Esophagus muscularis mucosa (tissue), 4 donors: ENCODE measurements at places on chromosomes 3 and 15. TPM values are rescaled to one million over a fixed set of nuclear protein-coding genes. Genes with fewer than 3 reads are reported as not detected.
A peak's percentile ranks its signal among the peaks of the same experiment; 100 is the strongest.

DNA sequence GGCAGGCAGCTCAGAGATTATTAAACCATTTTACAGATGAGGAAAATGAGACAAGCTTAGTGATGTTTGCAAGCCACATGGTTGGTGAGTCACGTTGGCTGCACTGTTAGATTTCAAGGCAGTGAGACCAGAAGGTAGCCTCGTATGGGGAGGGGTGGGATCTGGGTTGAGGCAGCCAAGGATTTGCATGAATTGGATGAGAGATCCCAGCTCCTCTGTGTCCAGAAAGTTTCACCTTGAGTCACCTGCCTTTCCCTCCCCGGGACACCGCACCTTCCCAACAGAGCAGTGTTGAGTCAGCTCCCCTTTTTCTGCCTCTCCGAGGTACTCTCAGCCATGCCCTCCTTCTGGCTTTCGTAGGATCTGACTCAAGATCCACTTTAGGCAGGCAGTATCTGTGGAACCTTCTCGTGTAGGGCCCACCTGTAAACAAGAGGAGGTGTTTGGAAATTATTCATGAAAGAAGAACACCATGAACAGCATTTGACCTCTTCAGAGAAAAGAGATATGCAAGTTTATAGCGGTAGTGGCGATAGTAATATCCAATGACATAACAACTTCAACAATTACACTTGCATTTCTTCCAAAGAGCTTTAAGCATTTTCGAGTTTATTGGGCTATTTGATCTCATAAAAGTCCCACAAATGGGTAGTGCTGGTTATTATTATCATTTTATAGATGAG, 46.8 kb upstream of the VPS8 start:
- no peak for DNase-seq
- peaks cover 17% of the 10 kb centered on the region for H3K4me1 ChIP-seq
- no peaks in the 10 kb centered on the region for H3K36me3 ChIP-seq
- no peaks in the 10 kb centered on the region for H3K27me3 ChIP-seq
- no peak overlapping the region for H3K4me3 ChIP-seq

DNA sequence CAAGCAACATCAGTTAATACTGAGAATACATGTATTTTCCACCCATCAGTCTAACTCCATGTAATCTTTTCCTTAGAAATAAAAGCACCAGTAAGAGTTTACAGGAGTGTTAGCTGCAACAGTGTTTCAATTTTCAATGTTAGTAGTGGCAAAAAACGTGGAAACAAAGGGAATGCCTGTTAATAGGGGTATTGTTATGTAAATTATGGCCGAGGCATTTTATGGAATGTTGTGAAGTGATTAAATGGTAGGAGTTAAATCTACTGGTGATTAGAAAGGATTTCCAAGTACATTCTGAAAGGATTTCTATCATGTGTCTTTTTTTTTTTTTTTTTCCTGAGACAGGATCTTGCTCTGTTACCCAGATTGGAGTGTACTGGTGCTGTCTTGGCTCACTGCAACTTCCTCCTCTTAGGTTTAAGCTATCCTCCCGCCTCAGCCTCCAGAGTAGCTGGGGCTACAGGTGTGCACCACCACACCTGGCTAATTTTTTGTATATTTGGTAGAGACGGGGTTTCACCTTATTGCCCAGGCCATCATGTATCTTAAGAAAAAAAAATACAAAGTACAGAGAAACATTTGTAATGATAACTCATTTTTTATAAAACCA, 6.6 kb downstream of the ATP6V1A start:
- no peaks in the 10 kb centered on the region for H3K36me3 ChIP-seq
- no peak overlapping the region for H3K4me3 ChIP-seq
- H3K27ac ChIP-seq, result no peak overlapping the region
- H3K4me1 ChIP-seq, result peaks cover 32% of the 10 kb centered on the region
- no peaks in the 10 kb centered on the region for H3K27me3 ChIP-seq

DNA sequence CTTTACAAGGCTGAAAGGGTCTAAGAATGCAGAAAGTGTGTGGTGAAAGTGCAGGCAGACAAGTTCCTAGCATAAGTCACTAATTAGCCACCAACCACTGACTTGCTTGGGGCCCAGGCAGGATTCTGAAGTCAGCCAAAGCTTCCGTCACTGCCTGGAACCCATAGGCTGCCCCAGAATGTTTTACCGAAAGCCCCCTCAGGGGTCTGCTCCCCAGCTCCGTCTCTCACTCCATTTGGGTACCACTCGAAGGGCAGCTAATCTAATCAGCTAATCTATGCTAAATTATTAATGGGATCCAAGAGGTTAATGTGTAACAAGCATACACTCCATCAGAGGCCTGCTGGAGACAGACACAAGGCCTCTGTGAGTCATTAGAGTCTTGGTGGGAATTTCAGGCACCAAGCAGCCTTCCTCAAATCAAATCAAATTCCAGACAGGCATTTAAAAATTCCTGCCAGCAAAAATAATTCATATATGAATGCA, 13.2 kb downstream of the ADAMTS9 start:
- DNase-seq, result peak; percentile 53
- H3K36me3 ChIP-seq, result peaks cover 4% of the 10 kb centered on the region
- peaks cover 8% of the 10 kb centered on the region for H3K4me1 ChIP-seq
- H3K27ac ChIP-seq, result no peak overlapping the region
- no peak overlapping the region for H3K4me3 ChIP-seq

DNA sequence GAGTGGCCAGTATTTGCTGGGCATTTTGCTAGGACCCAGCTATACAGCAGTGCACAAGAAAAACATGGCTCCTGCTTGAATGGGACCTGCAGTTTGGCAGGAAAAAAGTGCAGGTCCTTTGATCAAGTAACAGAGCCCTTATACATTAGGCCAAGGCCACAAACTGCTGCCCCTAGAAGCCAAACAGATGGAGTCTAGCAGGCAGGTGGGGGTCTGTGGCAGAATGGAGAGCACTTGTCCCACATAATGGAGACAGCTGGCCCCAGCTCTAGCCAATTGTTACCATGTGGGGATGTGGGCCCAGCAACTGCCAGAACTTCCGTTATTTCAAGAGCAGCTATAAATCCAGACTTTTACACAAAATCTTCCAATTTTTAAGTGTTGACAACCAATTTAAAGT, 79.3 kb downstream of the SHQ1 start:
- peaks cover 5% of the 10 kb centered on the region for H3K36me3 ChIP-seq
- no peak overlapping the region for H3K4me3 ChIP-seq
- H3K27ac ChIP-seq, result no peak overlapping the region
- DNase-seq, result no peak

DNA sequence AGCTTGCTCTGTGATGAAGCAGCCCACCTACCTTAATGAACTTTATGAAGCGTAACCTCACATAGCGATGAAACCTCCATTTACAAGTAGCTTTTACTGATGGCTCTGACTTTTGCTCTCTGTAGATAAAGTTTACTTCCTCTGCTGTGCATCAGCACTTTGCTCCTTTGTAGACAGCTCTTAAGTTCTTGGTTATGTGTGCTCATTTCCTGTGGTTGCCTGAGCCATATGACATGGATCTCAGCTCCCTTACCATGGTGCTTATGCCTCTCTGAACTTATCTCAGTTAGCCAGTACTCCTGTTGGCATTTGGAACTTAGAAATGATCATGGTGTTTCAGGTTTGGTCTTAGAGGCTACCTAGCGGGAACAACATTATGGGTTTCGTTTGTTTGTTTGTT, 7.8 kb downstream of the MFSD1 start:
- no peak for DNase-seq
- H3K4me3 ChIP-seq, result no peak overlapping the region
- no peak overlapping the region for H3K27ac ChIP-seq
- H3K36me3 ChIP-seq, result peaks cover 74% of the 10 kb centered on the region

GRCh38 chr3:126081618-126082361, 2.1 kb downstream of the SLC41A3 start:
- DNase-seq, result peak; percentile 91
- no peak overlapping the region for H3K27ac ChIP-seq
- no peaks in the 10 kb centered on the region for H3K27me3 ChIP-seq
- peaks cover 30% of the 10 kb centered on the region for H3K4me1 ChIP-seq
- H3K36me3 ChIP-seq, result no peaks in the 10 kb centered on the region

- no peak overlapping the region for H3K27ac ChIP-seq
- DNase-seq, result no peak
- H3K27me3 ChIP-seq, result peaks cover 8% of the 10 kb centered on the region
Measured at GRCh38 chr15:79179108-79179561, 88.6 kb upstream of the RASGRF1 start.

DNA sequence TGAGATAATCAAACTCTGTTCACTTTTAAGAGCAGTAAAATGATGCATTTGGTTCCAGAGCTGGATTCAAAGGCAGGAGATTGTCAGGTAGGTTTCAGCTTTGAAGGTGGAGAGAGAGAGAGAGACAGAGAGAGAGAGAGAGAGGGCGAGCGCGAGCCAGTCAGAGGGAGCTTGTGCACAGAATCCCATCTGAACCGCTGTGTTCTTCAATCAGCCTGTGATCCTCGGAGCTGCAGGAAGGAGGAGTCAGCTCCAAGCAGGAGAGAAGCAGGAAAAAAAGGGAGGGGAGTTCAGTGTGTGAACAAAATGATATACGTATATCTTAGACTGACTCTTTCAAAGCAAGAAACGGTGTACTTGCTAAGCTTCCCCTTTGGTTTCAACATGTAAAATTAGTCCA, at the start of gene GPR149:
Gene GPR149 (minus strand): TSS at position 177 of the 400 bp plus-strand sequence. CDS start 575 bp downstream, outside the sequence.
- H3K36me3 ChIP-seq, result no peaks in the 10 kb centered on the region
- no peaks in the 10 kb centered on the region for H3K4me1 ChIP-seq
- DNase-seq, result no peak
- no peak within 1 kb of the TSS for H3K27ac ChIP-seq
- H3K27me3 ChIP-seq, result peaks cover 24% of the 10 kb centered on the region
- peak within 1 kb of the TSS; percentile 20 for H3K4me3 ChIP-seq

DNA sequence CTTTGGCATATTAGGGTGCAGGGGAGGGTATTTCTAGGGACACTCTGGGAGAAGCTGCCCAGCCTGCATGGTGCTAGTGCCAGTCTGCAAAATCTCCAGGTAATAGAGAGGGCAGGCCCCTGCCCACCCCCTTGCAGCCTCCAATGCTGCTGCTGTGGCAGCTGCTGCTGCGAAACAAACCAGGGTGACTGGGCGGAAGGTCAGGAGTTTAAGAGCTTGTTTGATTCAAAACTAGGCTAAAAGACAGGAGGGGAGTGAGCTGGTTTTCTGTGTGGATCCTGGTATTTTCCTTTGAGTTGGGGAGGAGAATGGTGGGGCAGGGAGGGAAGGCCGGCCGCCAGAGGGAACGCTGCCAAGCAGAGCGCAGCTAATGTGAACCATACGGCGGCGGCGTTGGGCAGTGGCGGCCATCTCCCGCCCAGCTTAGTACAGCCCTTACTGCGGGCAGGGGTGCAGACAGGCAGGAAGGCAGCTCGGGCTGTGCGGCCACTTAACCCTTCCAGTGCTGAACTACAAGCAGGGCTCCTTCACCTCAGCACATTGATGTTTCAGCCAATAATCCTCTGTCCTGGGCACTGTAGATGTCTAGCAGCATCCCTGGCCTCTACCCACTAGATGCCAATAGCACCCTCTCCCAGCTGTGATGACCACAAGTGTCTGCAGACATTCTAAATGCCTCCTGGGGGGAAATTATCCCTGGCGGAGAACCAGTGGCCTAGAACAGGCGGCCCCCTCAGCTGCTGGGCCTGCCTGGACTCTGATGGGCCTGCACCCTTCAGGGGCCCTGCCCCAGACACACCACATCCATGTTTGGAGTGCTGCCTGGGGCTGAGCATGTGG, 125.7 kb downstream of the EEFSEC start:
- no peak for DNase-seq
- no peaks in the 10 kb centered on the region for H3K27me3 ChIP-seq
- H3K4me1 ChIP-seq, result peaks cover 51% of the 10 kb centered on the region
- peak overlapping the region; percentile 11 for H3K27ac ChIP-seq
- H3K4me3 ChIP-seq, result peak overlapping the region; percentile 12

GRCh38 chr15:80736560-80736959, 41.5 kb downstream of the ABHD17C start:
- no peak overlapping the region for H3K4me3 ChIP-seq
- H3K36me3 ChIP-seq, result no peaks in the 10 kb centered on the region
- no peaks in the 10 kb centered on the region for H3K27me3 ChIP-seq
- peak overlapping the region; percentile 37 for H3K27ac ChIP-seq
- peaks cover 14% of the 10 kb centered on the region for H3K4me1 ChIP-seq

DNA sequence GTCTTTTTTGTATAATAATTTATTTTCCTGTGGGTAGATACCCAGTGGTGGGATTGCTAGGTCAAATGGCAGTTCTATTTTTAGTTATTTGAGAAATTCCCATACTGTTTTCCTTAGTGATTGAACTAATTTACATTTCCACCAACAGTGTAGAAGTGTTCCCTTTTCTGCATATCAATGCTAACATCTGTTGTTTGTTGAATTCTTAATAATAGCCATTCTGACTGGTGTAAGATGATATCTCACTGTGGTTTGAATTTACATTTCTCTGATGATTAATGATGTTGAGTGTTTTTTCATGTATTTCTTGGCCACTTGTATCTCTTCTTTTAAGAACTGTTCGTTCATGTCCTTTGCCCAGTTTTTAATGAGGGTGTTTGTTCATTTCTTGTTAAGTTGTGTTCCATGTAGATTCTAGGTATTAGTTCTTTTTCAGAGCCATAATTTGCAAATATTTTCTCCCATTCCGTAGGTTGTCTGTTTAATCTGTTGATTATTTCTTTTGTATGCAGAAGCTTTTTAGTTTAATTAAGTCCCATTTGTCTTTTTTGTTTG, 713.3 kb upstream of the EPHA6 start:
- no peaks in the 10 kb centered on the region for H3K36me3 ChIP-seq
- no peaks in the 10 kb centered on the region for H3K4me1 ChIP-seq
- no peak overlapping the region for H3K4me3 ChIP-seq
- no peak overlapping the region for H3K27ac ChIP-seq
- no peak for DNase-seq
- no peaks in the 10 kb centered on the region for H3K27me3 ChIP-seq

CCR9 gene
- total RNA-seq, result not detected

GABRR3 gene
- not detected for total RNA-seq
